Aorta (tissue), 5 donors: ENCODE measurements at places on chromosomes 7 and 10. TPM values are rescaled to one million over a fixed set of nuclear protein-coding genes. Genes with fewer than 3 reads are reported as not detected.

NUTM2B gene
- 1.0 TPM for polyA plus RNA-seq

BTBD16 gene
- not detected for polyA plus RNA-seq

CHPF2 gene
- 7.8 TPM for polyA plus RNA-seq

TECTB gene
- not detected for polyA plus RNA-seq
